NCI-H1436 treated with DMSO at 0.1 percent for 48 hours (cell line): ENCODE measurements at places on chromosomes 2 and 18.

DNA sequence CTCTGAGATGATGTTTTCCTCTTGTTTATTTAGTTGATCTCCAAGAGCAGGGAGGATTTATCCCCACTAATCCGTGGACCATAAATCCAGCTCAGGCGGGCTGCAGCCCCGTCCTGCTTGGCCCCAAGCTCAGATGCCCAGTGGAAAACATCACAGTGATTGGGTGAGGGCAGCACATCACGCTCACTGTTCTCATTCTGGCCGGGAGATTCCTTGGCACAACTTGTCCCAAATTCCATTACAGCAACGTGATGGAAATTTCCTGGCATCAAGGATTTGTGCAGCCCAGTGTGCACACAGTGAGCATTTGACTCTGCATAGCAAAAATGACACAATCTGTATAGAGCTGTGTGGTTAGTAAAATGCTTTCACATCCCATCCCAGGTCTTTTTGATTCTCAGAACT lies 96.8 kb downstream of the VAPA start:
- DNase-seq, result no peak

DNA sequence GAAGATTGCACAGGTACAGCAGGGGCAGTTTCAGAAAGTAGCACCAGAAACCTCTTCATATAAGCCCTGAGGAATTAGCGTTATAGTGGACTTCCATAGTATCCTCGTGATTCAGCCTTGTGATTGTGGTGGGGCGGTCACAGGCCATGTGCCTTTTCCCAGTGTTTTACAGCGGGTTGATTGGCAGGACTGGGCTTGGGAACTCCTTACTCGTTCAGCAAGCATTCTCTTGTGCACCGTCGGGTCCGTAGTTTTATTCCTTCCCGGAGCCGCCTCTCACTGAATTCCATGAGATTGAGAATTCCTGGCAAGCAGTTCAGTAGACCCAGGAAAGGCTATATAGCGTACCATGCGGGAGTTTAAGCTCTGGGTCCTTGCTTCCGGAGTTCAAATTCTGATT lies 5.2 kb downstream of the COPS8 start:
- no peak for DNase-seq

GRCh38 chr2:164725542-164725941 lies 104.3 kb upstream of the GRB14 start:
- no peak for DNase-seq

DNA sequence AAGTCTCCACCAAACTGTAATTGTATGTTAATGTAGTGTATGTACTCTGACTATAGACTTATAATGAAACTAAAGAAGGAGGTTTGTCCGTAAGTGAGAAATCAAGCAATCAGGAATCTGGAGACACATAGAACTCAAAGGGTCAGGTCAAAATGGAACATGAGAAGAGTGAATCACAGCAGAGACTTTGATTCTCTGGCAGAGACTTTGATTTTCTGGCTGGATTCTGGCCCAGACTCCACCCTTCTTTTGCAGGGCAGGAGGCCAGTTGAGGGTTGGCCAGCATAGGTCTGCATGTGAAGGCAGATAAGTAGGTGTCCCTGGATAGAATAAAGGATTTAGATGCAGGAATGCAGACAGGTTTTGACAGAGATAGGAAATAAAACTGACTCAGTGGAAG lies 11.0 kb upstream of the NCKAP5 start:
- no peak for DNase-seq
